Stimulated activated CD8-positive, alpha-beta memory T cell treated with anti-CD3 and anti-CD28 coated beads, Interleukin-7, amount 100 ng/mL, for 24 hours (primary cell): ENCODE measurements at places on chromosomes 7 and 10.

- no peak for DNase-seq
Observed at GRCh38 chr7:101031082-101031481, 11.2 kb downstream of the MUC17 start.

GRCh38 chr10:31697271-31698180, 231.1 kb downstream of the ARHGAP12 start:
- DNase-seq = no peak

DNA sequence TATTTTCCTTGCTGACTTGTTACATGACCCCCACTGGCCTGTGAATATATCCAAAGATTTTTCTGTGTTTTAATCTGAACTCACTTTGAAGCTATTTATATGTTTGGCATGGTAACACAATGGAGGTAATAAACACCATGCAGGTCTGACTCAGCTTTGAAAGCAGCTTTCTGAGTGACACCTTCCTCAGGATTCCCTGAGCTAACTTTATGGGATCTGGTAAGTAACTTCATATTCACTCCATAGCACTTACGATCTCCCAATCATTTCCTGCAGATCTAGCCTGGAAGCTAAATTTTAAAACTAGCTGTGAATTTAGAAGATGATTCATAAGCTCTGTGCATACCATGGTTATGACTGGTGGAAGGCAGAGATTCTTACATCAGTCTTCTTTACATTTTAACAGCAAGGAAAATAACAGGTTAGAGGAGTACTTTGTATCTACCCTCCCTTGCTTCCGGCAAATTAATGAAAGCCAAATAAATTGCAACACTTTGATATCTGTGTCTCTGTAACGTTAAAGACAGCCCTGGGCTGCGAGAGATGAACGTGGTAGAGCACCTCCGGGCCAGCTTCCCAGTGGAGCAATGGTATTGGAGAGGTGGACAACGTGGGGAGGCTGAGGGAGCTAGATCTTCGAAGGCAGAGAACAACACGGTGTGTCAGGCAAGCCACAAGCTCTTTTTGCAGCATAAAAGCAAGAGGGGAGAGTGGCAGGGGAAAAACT, 170.2 kb upstream of the KLF14 start:
- DNase-seq = no peak

GRCh38 chr10:97633921-97634320, 621 bp upstream of the MORN4 start:
- no peak for DNase-seq
